NCI-H510A (cell line): ENCODE measurements at places on chromosomes 6 and 20.

DNA sequence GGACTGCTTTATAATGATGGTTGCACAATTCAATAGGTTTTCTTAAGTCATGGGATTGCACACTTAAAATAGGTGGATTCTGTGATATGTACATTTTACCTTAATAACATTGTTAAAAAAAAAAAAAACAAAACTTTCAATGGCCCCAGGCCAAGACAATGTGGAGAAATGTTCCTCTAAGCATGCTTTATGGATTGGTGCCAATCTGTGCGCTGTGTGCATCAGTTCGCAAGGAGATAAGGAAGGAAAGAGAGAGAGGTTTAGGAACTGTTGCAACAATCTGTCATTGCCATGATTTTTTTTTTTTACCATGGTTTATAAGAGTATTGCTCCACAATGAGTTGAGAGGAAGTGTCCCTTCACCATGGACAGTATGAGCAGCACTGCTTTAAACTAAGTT lies 399.6 kb downstream of the PTPRT start:
- no peak for DNase-seq

DNA sequence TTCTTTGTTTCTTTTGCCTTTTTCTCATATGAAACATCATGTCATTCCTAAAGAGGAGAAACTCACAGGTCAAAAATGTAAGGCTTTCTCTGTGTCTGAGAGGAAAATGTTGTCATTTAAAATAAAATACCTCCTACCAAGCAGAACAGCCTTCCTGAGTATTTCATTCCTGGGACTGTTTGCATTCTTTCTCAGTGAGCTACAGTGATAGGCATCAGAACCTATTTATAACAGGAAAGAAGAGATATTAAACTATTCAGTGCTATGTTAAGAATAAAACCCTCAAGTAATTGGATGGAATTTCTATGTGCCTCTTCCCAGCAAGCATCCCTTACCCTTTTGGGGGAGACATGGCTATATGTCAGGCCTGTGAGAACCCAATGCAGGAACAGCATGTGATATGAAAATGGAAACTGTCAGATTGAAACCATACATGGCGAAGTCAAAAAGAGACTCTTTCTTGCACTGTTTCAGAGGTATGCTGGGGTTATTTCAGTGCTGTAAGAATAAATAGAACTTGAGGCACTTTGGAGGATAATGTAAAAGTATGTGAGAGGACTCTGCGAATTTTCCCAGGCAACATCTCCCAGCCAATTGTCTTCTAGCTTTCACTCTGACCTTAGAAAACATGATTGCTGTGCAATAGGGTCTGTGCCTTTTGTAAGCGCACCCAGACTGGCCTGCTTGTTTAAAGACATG lies 133.8 kb upstream of the CCN2 start:
- no peak for DNase-seq

DNA sequence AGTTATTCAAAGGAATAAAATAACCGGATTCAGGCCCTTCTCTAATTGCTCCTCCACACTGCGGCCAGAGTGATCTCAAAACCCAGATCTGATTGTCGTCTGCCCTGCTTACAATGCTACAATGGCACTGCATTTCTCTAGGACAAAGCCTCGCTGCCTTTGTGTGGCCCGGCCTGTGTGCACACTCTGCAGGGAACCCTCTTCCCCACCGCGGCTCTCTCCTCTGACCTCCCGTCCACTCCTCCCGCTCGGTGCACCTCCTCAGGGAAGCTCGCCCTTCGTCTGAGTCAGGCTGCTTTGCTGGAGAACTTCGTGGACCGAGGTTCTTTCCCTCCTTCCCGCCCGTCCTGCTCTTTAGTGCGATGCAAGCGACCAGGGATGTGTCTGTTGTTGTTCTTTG lies 101.6 kb upstream of the SNX9 start:
- no peak for DNase-seq

DNA sequence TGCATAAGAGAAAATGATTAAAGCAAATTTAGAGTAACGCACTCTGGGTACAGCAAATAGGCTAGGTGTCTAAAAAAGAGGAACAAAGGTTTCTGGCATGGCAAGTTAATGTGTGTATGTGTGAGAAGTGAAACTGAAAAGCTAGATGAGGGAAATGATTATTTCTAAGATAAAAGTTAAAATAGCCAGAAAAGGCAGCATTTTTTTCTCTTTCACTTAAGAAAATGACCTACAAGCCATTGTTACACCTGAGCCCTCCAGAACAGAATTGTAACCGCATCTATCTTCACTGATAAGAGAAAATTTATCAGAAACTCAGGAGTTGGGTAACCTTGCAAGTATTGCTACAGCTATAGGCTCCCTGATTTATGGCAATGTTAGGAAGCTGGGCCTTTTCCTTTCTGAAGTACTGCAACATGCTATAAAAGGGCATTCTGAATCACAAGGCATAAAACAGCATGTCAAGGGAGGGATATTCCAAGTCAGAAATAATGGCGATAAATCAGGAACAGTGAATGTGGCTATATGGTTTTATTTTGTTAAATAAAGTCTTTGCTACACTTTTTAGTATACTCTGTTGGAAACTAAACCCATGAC lies 395.3 kb downstream of the TBC1D32 start:
- no peak for DNase-seq

- no peak for DNase-seq
Observed at GRCh38 chr6:74069089-74069581, 373.1 kb downstream of the CD109 start.

DNA sequence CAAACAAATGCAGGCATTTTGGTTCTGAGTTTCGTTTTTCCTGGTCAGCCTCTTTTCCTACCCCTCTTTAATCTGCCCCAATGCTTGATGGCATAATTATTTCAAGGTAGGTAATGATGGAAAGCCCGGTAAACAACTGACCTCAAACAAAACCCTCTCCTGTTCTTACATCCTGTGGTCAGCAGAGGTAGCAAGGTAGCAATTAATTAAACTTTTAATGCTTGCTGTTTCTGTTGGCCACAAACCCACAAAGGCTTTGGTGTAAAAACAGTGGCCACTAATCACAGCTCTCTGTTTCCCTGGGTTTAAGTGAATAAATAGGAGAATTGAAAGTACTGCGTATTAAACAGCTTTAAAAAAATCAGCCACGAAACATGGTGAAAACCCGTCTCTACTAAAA lies 261.5 kb upstream of the SOX4 start:
- no peak for DNase-seq

- no peak for DNase-seq
Observed at GRCh38 chr6:149278997-149279396, 38.5 kb upstream of the TAB2 start.

DNA sequence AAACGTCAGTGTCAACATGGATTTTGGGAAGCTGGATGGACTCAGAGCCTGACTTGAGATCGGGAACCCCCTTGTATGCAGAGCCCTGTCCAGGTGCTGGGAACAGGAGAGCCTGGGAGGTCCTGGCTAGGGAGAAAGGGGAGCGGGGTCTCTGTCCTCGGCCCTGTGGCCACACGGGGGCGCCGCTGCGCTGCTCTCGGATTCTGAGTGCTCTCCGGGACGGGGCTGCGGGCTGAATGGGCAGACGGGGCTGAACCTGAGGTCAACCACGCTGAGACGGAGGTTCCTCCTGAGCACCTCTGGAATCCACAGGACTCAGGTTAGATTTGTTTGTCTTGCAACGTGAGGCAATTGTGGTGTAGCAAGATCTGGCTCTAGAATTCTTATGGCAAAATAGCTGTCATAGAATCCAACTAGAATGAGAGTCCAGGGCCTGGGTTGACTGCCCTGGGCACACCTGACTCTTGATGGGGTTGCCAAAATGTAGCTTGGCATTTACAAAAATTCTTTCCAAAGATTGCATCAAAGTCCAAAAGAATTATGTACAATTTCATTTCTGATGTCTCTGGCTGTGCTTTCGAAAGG lies 20.6 kb upstream of the HLA-F start:
- DNase-seq: no peak

DNA sequence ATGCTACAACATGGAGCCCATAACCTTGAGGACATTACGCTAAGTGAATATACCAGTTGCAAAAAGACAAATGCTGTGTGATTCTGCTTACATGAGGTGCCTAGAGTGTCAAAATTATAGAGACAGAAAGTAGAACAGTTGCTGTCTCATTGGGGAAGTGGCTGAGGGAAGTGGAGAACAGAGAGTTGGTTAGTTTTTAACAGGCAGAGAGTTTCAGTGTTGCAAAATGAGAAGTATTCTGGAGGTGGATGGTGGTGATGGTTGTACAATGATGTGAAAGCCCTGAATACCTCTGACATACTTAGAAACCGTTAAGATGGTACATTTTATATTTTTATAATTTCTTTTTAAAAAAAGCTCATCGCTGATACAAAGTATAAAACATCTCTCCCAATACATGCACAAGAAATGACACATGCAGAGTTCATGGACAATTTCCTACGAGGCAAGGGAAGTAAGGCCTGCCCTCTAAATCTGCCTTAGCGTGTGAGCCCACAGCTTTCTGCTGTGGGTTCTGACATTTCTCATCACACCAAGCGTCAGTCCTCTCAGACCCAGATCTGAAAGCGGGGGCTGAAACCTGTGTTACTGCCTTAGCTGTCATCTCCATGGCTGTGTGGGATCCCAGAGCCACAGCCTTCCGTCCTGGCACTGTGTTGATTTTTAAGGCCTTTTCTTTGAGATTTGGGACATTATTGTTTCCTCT lies 126.0 kb downstream of the RNASET2 start:
- DNase-seq: no peak

- DNase-seq: no peak
Observed at GRCh38 chr6:19632786-19633185, 204.4 kb upstream of the ID4 start.

- no peak for DNase-seq
Observed at GRCh38 chr20:52166150-52166549, 25.4 kb downstream of the ZFP64 start.

- DNase-seq: no peak
Observed at GRCh38 chr6:138592749-138593123, 93.4 kb upstream of the NHSL1 start.

- no peak for DNase-seq
Observed at GRCh38 chr20:41268917-41269652, 48.4 kb downstream of the ZHX3 start.

DNA sequence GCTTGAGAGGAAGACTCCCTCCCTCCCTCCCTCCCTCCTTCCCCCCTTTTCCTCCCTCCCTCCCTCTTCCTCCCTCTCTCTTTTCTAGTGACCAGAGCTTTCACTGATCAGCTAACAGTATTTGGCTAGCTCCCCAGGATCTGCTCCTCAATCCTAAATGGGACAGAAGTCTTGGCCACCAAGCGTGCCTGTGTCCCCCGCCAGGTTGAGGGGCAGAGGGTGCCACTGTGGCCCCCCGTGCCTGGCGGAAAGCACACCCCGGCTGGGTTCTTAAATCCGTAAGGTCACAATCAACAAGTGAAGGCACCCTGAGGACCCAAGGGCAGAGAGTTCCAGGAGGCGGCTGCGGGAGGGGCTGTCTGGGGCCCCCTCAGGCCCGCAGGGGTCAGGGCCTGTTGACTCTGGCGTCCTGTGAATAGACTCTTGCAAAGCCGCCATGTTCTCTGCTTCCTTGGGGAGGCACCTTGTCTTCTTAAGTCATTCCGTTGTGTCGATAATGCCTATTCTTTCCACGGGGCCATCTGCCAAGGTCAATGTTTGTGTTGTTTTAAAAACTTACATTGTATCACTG lies 38.9 kb upstream of the STX16 start:
- no peak for DNase-seq

DNA sequence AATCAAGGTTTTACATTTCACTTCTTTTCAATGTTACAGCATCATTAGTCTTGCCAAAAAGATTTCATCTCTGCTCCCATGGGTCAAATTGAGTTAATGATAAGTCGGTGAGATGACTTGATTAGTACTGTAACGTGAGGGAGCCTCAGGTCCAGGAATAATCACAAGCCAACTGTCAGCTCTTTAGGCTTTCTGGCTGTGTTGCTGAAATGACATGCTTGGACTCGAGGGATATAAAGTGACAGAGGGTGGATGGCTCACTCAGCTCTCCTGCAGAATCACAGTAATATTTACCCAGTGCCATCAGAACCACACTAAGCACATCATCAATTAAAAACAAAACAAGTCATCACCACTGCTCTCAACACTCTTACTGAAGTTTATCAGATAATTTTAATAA lies 196.2 kb upstream of the THEMIS start:
- DNase-seq: no peak

- no peak for DNase-seq
Observed at GRCh38 chr6:120608826-120609225, 725.5 kb downstream of the TBC1D32 start.

- DNase-seq: no peak
Observed at GRCh38 chr6:36248980-36249379, 20.9 kb upstream of the PNPLA1 start.

- DNase-seq: no peak
Observed at GRCh38 chr20:24842918-24843715, 106.0 kb upstream of the CST7 start.

- DNase-seq: no peak
Observed at GRCh38 chr6:153096792-153097191, 34.3 kb downstream of the RGS17 start.

DNA sequence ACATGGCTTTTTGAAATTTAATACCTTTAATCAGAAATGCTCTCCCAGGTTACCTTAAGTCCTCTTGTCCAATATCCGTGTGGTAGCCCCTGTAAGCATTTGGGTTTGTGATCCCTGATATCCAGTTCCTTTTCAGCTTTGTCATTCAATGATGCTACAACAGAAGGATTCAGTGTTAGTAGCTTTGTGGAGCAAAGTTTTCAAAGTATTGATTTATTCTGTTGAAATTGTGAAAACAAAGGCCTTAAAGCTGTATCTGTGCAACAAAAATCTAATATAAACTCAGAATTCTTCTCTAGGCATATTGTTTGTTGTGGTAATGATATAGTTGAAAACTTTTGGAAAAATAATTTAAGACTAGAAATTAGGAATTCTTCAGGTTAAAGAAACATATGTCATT lies 91.9 kb downstream of the ADGRB3 start:
- DNase-seq: no peak

DNA sequence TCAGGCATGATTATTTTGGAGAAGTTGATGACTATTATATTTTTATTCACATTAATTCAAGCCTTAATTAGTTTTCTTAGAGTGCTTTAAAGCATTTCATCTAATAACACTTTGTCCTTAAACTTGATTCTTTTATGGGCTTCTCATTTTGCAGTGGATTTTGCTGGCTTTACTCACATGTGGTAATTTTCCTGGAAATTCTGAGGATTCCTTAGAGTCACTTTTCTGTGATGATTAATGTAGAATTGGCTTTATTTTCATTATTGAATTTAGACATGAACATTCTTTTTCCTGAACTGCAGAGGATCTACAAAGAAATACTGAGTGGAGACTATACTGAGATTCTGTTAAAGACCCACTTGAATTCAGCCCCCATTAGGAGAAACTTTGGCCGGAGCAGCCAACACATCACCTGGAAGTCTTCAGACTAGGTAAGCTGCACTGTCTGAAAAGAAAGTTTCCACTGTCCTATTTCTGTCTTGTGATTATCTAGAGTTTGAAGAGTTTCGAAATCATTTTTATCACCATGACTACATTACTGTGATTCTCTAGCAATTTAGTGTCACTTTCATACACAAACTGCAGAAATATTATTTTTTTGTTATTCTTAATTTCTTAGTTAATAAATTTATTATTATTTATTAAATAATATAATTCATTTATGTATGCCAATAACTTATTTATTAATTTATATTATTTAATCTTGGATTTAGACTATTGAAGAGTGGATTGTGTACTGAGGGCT lies 1.9 kb downstream of the RFPL4B start:
- DNase-seq: no peak
